ENCODE measurements at places on chromosomes 4 and X. TPM values are rescaled to one million over a fixed set of nuclear protein-coding genes. Genes with fewer than 3 reads are reported as not detected.

Gene SLC39A8
- total RNA-seq: 232 TPM

Gene TENM3
- total RNA-seq: 0.76 TPM

- H3K4me1 ChIP-seq: peaks cover 13% of the 10 kb centered on the region
- no peaks in the 10 kb centered on the region for H3K27me3 ChIP-seq
- H3K36me3 ChIP-seq: no peaks in the 10 kb centered on the region
- DNase-seq: no peak
- no peak overlapping the region for H3K27ac ChIP-seq
Measured at GRCh38 chr4:173191623-173192041, 23.0 kb downstream of the GALNT7 start.

GRCh38 chr4:139484783-139485311 is 30.9 kb downstream of the RAB33B start:
- DNase-seq: no peak
- no peaks in the 10 kb centered on the region for H3K36me3 ChIP-seq
- H3K4me3 ChIP-seq: no peak overlapping the region
- no peaks in the 10 kb centered on the region for H3K27me3 ChIP-seq
- H3K4me1 ChIP-seq: no peaks in the 10 kb centered on the region

GRCh38 chrX:111010111-111010510 is 85.9 kb upstream of the PAK3 start:
- H3K4me1 ChIP-seq: no peaks in the 10 kb centered on the region
- no peak overlapping the region for H3K27ac ChIP-seq
- H3K27me3 ChIP-seq: no peaks in the 10 kb centered on the region
- H3K36me3 ChIP-seq: no peaks in the 10 kb centered on the region
- DNase-seq: no peak

- H3K27ac ChIP-seq: no peak overlapping the region
- H3K27me3 ChIP-seq: no peaks in the 10 kb centered on the region
- H3K4me1 ChIP-seq: peaks cover 4% of the 10 kb centered on the region
Measured at GRCh38 chr4:140662082-140662869, 93.5 kb upstream of the UCP1 start.

GRCh38 chr4:52984462-52984881 is 122.4 kb downstream of the RASL11B start:
- no peak overlapping the region for H3K27ac ChIP-seq
- no peak overlapping the region for H3K4me3 ChIP-seq
- no peak for DNase-seq
- peaks cover 5% of the 10 kb centered on the region for H3K4me1 ChIP-seq

Gene GYPB
- not detected for total RNA-seq

Gene TCEAL6
- not detected for total RNA-seq

GRCh38 chr4:7842384-7843279 is 97.0 kb downstream of the AFAP1 start:
- no peaks in the 10 kb centered on the region for H3K27me3 ChIP-seq
- no peak for DNase-seq
- peaks cover 3% of the 10 kb centered on the region for H3K4me1 ChIP-seq
- peak overlapping the region; percentile 62 for H3K27ac ChIP-seq
- H3K4me3 ChIP-seq: no peak overlapping the region

- H3K4me1 ChIP-seq: no peaks in the 10 kb centered on the region
- H3K27ac ChIP-seq: no peak overlapping the region
- DNase-seq: no peak
- no peaks in the 10 kb centered on the region for H3K27me3 ChIP-seq
Measured at GRCh38 chr4:173990126-173990868, 293.2 kb downstream of the FBXO8 start.

- DNase-seq: no peak
- H3K27me3 ChIP-seq: no peaks in the 10 kb centered on the region
- peaks cover 8% of the 10 kb centered on the region for H3K4me1 ChIP-seq
- H3K27ac ChIP-seq: no peak overlapping the region
- no peak overlapping the region for H3K4me3 ChIP-seq
- no peaks in the 10 kb centered on the region for H3K36me3 ChIP-seq
Measured at GRCh38 chr4:40557736-40558135, 71.9 kb downstream of the RBM47 start.

- H3K36me3 ChIP-seq: no peaks in the 10 kb centered on the region
- no peaks in the 10 kb centered on the region for H3K4me1 ChIP-seq
- no peak overlapping the region for H3K4me3 ChIP-seq
- no peak overlapping the region for H3K27ac ChIP-seq
- no peaks in the 10 kb centered on the region for H3K27me3 ChIP-seq
- no peak for DNase-seq
Measured at GRCh38 chr4:43224559-43224958, 332.0 kb downstream of the GRXCR1 start.

- H3K36me3 ChIP-seq: no peaks in the 10 kb centered on the region
- no peak overlapping the region for H3K4me3 ChIP-seq
- peaks cover 42% of the 10 kb centered on the region for H3K4me1 ChIP-seq
- no peak for DNase-seq
- H3K27me3 ChIP-seq: no peaks in the 10 kb centered on the region
- peak overlapping the region; percentile 47 for H3K27ac ChIP-seq
Measured at GRCh38 chr4:139962130-139962684, 191.8 kb downstream of the MAML3 start.

Gene MTNR1A
- total RNA-seq: not detected
